Hematopoietic multipotent progenitor cell treated with erythropoietin and hydrocortisone succinate and interleukin-3 and kit ligand, for 6 days (in vitro differentiated cells): ENCODE measurements at places on chromosomes 2 and 18.

DNA sequence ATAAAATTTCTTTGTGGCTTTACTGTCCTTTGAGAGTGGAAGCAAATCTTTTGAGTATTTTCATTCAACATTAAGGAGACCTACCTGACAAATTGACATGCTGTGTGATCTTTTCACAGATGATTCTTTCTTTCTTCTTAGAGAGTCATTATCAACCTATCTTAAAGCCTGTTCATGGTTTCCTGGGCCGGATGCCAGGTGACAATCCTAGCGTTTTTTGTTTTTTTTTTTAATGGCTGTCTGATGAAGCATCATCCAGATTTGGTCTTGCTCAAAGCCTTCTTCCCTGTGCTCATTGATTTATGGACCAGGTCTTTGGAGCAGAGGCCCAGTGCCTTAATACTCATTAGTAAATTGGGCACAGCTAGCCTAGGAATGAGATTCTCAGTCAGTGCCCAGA is 9.8 kb upstream of the MGAT5 start:
- DNase-seq: no peak

GRCh38 chr2:52622266-52622665 is 1145.3 kb upstream of the CHAC2 start:
- no peak for DNase-seq

GRCh38 chr2:214547931-214548330 is 137.1 kb downstream of the VWC2L start:
- no peak for DNase-seq

GRCh38 chr2:8926356-8926755 is 77.1 kb downstream of the MBOAT2 start:
- no peak for DNase-seq

GRCh38 chr2:196220671-196221070 is 49.3 kb upstream of the STK17B start:
- no peak for DNase-seq

DNA sequence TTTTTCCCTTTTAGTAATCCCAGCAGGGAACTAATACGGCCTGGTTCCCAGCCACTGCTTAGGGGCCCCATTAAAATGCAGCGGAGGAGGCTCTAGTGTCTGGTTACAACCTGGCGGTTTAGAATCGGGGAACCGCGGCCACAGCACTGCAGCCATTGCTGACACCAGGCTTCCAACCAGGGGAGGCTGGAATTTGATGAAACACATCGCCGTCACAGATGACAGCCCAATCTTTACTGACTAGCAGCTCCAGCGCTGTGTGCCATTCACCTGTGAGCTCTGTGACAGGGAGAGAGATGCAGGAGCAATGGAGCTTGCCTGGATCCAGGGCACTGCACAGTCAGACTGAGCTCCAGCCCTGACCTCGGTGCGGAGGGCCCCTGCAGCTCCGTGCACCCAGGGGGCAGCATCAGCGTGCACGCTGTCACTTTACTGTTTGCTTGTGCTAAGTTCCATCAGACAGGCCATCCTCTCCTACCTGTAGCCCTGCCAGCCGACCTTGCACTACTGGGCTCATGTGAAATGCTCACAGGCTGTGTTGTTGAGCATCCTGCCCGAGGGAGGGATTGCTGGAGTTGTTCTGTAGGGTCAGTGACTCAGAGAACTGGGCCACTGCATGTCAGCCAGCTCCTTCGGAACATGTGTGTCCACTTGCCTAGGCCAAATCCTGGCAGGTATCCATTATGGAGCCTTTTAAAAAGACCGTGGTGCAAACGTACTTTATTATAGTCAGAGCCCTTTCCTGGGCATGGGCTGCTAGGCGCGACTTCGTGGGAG is 203.5 kb downstream of the SEPTIN10 start:
- no peak for DNase-seq

GRCh38 chr18:39693359-39693758 is 2127.8 kb upstream of the CELF4 start:
- no peak for DNase-seq

DNA sequence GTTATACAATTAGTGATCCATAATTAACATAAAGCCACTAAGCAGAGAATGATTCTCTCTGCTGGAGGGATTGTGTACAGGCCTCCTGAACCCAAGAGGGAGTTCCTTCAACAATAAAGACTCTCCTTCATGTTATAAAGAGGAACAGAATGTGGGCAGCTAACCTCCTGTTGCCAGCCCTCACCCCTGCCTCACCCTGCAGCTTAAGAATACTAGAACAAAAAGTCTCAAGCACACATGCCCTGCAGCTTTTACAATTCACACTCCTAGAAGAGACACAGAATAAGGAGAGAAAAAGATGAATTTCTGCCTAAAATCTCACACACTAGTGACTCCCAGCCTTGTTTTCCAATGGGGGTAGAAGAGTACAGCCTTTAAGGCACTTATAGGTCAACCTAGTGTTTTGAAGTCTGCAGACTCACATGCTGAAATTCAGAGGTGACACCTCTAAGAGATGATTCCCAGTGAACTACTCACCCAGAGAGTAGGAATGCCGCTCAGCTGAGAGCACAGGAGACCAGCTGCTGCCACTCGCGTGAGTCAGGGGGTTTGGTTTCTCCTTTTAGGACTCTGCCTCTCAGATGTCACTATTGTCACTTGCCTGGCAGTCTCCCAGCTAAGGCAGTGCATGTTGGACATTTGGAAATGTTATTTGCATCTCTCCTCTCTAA is 32.5 kb upstream of the IL1RL1 start:
- DNase-seq: peak; percentile 31

DNA sequence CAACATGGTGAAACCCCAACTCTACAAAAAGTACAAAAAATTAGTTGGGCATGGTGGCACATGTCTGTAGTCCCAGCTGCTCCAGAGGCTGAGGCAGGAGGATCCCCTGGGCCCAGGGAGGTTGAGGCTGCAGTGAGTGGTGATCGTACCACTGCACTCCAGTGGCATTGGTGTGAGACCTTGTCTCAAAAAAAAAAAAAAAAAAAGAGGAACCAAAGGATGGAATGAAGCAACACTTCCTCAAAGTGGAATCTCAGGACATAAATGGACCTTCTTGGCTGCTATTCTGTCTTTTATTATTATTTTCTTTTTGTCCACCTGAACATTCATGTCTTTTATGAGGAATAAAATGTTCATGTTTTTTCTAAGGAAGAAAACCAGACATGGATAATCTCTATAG is 13.7 kb downstream of the GEMIN6 start:
- peak; percentile 9 for DNase-seq

DNA sequence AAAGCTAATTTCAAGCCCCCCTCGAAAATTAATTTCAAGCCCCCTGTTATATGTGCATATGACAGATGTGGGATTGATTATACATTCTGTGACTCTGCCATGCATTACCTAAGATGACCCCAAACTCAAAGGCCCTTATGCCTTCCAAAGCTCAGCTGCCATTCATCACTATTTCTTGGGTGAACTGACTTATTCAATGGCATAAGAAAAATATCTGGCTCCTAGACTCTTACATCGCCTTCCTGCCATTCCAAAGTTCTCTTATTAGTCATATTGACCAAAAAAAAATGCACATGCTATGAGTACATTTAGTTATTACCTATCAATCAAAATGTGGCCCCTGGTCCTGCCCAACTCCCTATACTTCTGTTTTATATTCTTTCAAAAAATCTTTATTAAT is 291.8 kb upstream of the CHAC2 start:
- no peak for DNase-seq

DNA sequence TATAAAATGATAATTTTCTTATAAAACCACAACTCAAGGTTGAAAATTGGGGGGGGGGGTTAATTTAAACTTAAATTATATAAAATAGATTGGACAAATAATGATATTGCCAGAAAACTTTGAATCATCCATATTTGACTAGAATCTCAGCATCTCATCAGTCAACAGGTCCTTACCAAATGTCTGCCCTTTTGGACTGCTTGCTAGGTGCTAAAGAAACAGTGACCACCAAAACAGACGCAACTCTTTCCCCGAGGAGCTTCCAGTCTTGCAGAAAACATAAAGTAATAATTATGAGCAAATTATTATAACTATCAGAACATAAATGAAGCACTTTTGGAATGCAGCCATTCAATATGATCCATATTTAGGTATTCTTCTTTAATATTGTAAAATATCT is 8.6 kb upstream of the COL3A1 start:
- no peak for DNase-seq

GRCh38 chr2:239369631-239370161 is 31.1 kb downstream of the HDAC4 start:
- no peak for DNase-seq

DNA sequence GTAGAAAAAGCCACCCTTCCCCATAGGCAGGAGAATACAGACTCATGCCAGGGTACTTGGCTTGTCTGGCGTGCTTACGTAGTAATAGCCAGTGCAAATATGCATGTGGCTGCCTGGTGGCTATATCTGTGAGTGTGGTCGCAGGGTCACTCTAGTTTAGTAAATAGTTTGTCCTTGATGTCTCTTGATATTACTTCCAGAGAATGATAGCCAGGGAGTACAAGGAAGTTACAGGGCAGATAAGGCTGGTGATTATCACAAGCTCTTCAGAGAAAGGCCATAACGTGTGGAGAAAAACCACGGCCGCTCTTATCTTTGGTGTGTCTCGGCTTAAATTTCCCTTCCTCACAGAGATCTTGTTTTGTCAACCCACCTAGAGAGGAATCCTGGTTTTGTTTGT is 54.3 kb upstream of the SLC39A10 start:
- DNase-seq: peak; percentile 79

DNA sequence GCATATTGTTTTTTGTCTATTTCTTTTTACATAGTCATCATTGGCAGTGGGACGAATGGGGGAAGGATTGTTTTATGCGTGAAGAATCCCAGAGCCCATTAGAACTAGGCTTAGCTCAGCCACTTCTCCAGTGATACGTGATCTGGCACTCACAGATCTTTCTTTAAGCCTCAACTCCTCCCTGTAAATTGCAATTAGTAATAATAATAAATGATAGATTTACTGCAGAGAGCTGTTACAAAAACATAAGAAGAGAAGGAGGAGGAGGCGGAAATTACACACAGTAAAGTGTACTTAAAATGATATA is 629.3 kb downstream of the NRXN1 start:
- no peak for DNase-seq

DNA sequence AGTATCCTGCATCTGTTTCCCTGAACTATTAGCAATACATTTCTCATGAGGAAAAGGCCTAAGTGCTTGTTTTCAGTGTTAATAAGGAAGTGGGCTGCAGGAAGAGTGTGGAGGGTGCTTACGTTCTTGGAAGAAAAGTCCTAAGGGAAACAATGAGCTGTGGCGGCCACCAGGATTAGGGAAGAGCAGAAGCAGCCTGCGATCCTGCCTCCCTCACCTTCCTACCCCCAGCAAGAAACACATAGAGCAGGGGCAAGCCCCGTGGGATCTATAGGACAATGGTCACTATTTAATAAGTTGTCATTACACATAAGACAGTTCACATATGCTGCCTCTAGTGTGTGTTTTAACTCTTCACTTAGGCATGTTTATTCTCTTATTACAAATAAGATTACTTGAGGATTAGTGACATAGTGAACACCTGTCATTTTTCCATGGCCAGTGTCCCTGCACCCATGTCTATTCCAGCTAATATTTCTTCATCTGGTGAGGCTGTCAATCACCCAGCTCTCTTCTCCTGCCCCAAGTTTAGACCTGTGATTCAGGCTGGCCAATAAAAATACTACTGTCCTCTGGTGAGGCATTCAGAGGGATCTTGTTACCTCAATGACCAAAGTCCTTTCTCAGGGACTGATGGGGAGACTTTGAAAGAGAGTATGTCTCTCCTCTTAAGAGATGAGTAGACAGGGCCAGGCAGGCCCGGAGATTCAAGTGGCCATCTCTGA is 510.9 kb upstream of the CELF4 start:
- DNase-seq: no peak

DNA sequence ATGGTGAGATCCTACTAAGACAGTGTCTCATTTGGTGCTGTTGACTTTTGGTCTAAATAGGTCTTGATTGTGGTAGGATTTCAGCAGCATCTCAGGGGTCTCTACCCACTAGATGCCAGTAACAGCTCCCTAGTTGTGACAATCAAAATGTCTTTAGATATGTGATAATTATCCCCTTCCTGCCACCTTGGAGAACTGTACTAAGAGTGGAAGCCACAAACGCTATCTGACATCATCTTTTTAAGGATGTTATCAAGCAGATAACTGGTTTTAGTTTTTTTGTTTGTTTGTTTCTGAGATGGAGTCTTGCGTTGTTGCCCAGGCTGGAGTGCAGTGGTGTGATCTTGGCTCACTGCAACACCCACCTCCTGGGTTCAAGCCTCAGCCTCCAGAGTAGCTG is 3.1 kb downstream of the MGAT5 start:
- DNase-seq: no peak

DNA sequence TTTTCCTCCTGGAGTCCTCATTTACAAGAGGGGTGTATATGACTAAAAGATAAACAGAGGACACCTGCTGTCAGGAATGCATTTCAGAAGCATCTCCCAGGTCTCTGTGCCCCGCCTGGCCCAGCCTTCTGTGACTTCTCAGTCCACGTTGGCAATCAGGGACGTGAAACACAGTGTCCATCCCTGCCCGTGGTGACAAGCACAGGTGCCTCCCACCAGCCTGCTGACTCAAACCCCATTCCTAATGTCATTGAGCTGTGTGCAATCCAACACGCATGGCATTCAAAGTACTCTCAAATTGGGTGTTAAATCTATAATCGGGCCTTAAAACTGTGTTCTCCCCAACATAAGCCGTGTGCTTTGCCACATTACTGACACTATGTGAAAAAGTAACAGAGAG is 343.2 kb downstream of the EIPR1 start:
- DNase-seq: no peak

GRCh38 chr2:127014630-127015029 is 92.3 kb downstream of the BIN1 start:
- DNase-seq: no peak

DNA sequence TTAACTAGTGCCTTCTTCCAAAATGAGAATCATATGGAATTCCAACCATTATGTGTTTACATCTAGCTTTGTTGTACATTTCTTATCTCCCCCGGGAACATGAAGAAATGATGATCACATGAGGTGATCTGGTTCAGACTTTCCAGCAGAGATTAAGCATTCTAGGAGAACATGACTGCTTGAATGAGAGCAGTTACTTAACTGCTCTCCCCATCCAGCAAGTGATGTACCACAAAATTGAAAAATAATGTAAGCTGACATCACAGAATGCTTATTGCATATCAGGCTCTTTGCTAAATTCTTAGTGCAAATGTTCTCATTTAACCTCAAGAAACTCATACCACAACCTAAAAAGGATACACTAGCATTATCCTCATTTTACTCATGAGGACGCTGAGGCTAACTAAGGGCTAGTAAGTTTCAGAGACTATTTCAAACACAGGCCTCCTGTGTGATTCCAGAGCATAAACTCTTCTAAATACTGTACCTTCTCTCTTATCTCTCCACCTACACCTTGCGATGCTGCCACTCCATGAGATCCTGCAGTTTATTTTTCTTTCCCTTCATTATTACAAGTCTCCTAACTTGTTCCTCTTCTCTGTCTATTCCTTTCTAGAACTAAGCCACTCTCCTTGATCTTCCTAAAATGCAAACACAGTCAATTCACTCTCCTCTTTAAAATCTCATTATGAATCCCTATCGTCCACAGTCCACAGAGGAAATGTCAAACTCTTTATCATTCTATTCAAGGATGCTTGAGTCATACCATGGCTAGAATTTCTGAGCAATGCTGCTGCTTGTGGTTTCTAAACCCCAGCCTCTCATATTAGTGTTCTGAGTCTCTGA is 1224.8 kb upstream of the ZEB2 start:
- DNase-seq: peak; percentile 83
